ENCODE measurements at places on chromosomes 2 and 18. TPM values are rescaled to one million over a fixed set of nuclear protein-coding genes. Genes with fewer than 3 reads are reported as not detected.

GRCh38 chr2:169038338-169038757 is 7.2 kb upstream of the ABCB11 start:
- DNase-seq: no peak

- no peak for DNase-seq
Observed at GRCh38 chr2:183925281-183925680, 673.0 kb upstream of the ZNF804A start.

DNA sequence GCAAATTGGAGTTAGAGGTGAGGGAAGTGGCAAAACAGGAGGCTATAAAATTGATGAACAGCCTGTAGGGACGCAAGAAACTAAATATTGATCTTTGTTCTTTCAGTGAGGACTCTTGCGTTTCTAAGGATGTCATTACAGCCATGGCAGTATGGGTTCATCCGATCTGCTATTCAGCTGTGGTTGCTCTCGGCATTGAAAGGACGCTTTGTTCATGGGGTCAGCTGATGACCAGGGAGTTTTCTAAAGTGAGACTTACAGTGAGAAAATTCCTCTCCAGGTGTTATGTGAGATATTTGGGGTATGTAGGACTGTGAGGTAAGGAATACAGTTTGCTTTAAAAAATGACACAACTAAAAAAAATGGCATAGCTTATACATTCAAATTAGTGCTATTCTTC is 52.7 kb upstream of the PELI1 start:
- no peak for DNase-seq

GRCh38 chr18:76545433-76546087 is 50.5 kb upstream of the ZNF516 start:
- DNase-seq: no peak

GRCh38 chr2:207150284-207150683 is 15.5 kb downstream of the KLF7 start:
- no peak for DNase-seq

DNA sequence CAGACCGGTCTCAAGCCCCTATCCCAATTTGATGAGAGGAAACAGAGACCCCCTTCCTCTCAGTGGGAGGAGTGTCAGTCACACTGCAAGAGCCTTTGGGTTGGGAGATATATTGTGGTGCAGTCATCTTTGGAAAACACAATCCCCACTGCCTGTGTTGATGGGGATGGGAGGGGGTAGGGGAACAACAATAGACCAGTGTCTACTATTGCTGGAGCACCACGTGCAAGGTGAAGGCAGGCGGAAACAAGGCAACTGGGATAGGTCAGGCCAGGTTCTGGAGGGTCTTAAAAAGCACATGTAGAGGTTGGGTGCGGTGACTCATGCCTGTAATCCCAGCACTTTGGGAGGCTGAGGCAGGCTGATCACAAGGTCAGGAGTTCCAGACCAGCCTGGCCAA is 127.9 kb downstream of the ZFP36L2 start:
- no peak for DNase-seq

DNA sequence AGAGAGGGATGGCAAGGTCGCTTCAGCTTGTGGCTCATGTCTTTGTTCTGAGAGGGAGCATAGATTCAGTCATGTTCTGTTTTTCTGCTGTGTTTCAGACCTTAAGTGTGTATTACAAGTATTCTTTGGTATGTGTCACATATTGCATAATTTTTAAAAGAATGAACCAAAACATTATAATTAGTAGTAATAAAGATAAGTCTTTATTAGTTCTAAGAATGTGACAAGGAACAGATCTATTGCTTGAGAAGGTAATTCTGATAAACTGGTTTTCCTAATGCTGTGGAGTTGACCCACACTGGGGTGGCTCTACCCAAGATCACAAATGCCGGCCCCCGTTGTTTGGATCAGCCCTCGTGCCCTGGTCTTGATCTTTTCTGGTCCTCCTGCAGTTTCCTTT is 124.3 kb upstream of the FOSL2 start:
- DNase-seq: no peak

DNA sequence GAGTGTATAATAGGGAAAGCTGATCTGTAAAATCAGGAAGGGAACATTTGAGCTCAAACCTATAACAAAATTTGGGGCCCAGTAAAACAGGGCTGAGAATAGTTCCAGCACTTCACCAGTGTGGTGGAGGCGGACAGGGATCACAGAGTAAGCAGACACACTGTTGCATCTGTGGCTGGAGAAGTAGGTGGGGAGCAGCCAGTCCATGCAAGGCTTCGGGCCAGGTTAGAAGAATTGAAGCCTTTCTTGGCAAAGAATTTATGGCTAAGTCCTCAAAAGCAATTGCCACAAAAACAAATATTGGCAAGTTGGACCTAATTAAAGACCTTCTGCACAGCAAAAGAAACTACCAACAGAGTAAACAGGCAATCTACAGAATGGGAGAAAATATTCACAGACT is 93.8 kb upstream of the ZBTB14 start:
- no peak for DNase-seq

- DNase-seq: peak; percentile 54
Observed at GRCh38 chr18:13136056-13136903, 82.3 kb upstream of the LDLRAD4 start.

Gene ASXL3
- total RNA-seq: 6.0 TPM

Gene SP5
- 0.28 TPM for total RNA-seq

Gene SH2D6
- total RNA-seq: not detected

Gene RAB17
- total RNA-seq: 2.0 TPM
